CD4-positive, CD25-positive, alpha-beta regulatory T cell (primary cell): ENCODE measurements at places on chromosomes 4 and X.

GRCh38 chr4:99648321-99648720 lies 9.3 kb downstream of the C4orf54 start:
- DNase-seq = no peak

DNA sequence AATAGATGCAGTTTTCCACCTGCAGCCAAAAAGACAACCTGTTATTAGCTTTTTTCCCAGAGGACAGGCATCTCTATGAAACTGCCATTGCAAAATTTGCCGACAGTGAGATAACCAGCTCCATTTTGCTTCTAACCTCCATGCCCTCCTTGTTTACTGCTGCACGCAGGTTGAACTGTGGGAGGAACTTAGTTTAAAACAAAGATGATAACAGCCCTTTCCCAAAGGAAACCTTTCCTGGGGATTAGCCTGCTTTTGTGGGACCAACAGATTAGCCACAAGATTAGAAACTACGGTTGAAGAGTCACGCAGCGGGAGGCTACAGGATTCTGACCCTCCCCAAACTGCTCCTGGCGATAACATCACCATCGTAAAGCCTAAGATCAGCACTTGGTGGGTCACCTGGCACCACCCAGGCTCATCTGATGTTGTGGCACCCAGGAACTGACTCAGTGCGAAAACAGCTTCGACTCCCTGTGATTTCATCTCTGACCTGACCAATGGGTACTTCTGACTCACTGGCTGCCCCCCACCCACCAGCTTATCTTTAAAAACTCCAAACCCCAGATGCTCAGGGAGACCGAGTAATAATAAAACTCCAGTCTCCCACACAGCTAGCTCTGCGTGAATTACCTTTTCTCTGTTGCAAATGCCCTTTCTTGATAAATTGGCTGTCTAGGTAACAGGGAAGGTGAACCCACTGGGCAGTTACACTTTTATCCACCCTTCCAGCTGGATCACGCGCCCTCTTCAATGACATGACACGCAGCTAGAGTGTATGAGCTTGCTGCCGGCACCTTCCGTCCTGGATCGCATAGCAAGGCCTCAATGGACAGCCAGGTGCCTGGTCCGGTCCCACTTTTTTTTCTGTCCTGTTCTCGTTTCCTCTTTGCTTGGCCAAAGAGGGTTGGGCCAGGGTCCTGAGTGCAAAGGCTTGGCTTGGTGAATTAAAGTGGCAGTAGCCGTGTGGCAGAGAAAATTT lies 27.2 kb downstream of the NOP14 start:
- DNase-seq = peak; percentile 52

GRCh38 chr4:69714086-69714485 lies 46.3 kb downstream of the SULT1B1 start:
- DNase-seq = no peak

DNA sequence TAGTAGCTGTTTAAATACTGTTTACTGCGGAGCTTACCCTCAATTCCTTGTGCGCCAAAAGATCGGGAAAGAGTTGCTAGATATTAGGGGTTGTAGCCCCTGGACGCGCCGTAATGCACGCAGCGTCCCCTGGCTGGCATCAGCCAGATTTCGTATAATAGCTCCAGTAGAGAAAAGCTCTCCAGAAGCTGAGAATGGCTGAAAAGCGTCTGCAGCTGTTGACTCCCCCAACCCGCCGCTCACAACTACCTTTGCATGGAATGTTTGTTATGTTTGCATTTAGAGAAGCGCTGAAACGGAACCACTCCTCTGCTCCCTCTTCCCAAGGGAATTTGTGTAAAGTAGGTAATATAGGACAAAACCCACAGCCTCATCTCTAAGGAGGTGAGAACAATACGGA lies 3.7 kb downstream of the DOCK11 start:
- DNase-seq = no peak

DNA sequence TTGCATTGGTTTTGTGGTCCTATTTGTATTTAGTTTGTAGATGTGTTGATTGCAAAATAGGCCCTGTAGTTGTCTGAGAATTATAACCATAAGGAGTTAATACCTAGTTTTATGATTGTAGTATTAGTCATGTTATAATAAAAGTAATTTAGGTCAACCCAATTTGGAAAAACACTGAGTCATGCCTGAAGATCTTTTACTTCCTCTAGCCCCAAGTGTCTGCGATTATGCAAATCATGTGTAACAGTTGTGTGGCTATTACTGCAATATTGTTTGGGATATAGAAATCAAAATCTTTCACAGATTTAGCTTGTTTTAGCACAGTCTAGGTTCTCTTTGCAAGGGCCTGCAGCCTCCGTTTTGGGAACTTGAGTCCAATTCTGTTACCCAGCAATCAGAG lies 12.6 kb downstream of the SRD5A3 start:
- DNase-seq = no peak

- no peak for DNase-seq
Measured at GRCh38 chr4:10673817-10674369, 10.7 kb downstream of the CLNK start.

GRCh38 chrX:9569876-9570301 lies 105.0 kb downstream of the TBL1X start:
- DNase-seq = no peak

DNA sequence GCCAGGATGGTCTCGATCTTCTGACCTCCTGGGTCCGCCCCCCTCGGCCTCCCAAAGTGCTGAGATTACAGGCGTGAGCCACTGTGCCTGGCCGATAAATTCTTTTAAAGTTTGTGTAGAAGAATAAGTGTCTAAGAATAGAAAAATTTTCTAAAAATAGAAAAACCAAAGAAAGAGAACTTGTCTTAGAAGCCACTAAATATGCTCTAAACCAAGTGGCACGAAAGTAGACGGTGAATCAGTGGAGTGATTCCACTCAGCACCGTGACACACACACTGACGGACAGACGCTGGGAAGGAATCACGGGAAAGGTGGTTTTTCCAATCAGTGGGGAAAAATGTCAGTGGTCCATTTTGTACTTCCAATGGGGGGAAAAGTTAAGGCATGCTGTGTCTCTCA lies 72.7 kb upstream of the PSAPL1 start:
- no peak for DNase-seq

- no peak for DNase-seq
Measured at GRCh38 chr4:76311896-76312331, 5.4 kb downstream of the STBD1 start.

DNA sequence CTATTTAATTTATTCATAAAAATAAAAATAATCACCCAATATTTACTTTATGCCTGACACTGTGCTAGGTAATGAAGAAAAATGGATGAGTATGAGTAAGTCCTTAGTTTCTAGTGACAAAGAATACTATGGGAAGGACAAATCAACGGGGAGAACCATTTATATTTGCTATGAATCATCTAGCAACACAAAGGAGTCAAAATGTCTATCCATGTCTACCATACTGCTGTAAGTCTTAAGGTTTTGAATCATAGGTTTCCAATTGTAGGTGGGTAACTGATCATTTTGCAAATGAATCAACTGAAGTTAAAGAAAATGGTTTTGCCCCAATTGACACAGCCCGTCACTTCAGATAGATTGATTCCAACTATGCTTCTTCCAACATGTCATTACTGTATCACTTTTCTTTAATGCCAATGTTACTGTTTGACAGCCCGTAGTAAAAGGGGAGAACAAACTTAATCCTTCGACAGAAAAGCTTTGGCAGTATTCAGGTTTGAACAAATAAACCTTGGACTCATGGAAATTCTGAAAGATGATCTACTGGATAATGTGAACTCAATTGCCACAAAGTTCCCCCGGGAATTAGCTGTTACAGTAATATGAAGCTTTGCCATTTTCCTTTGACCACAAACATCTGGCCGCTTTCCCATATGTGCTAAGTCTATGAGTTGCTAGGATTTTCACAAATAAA lies 3.2 kb downstream of the TDO2 start:
- no peak for DNase-seq

- DNase-seq = no peak
Measured at GRCh38 chr4:33626221-33626620, 2618.1 kb downstream of the ARAP2 start.

DNA sequence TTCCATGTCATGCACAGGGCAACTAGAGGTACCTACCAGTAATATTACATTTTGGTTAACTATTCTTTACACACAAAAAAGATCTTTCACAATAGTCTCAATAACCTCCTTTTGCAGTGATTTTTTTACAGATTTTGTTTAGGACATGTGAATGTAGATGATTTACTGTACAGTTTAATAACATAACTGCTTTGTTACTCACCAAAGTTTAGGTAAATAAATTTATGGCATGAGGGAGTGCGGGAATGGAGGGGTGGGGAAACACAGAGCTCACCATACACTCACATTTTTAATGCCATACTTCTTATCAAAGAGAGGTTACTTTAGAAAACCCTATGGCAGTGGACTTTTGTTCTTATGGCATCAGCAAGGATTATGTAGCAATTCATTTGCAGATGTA lies 93.1 kb upstream of the TEX13A start:
- DNase-seq = no peak

GRCh38 chrX:53003111-53003510 lies 44.8 kb upstream of the FAM156A start:
- DNase-seq = no peak

DNA sequence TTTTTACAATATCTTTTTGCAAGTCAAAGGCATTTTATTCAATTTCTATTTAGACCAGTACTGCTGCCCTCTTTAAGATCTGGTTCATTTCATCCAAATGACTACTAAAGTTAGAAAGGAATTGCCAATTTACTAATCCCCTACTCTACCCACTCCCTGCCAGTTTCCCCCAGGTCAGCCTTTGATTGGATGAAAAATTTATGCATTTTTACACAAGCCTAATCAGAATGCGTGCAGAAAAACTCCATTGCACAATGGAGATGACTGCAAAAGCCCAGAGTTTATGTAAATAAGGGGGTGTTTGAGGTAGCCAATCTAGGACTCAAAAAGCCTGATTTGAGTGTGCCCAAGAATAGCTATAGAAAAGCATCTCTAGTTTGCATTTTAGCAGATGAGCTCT lies 310.6 kb downstream of the PABPC4L start:
- no peak for DNase-seq

DNA sequence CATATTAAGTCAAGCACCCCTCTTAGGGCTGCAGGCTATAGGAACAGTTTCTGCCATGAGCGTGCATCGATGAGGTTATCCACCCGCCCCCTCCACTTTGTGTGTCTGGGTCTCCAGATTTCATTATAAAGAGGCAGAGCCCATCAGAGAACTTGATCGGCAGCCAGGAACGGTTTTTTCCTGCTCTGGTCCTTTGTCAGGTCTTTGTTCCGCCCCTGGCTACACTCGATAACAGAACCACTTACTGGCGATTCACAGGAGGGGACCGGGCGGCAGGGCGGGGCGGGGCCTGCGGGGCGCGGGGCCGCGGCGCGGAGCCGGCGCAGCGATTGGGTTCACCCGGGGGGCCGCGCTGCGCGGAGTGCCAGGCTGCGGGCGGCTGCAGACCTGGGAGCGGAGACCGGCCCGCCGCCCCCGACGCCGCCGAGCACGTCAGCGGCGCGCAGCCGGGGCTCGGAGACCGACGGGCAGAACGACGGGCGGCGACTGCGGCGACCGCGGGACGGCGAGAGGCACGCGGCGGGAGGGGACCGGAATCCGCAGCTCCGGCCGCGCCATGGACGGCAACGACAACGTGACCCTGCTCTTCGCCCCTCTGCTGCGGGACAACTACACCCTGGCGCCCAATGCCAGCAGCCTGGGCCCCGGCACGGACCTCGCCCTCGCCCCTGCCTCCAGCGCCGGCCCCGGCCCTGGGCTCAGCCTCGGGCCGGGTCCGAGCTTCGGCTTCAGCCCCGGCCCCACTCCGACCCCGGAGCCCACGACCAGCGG lies at the start of gene SLC10A4:
TSS of gene SLC10A4 (plus strand) at position 338 of the 771 bp plus-strand sequence. CDS start at position 557, 219 bp downstream.
- DNase-seq = no peak

GRCh38 chr4:107270614-107271013 lies 234.5 kb upstream of the DKK2 start:
- DNase-seq = no peak

GRCh38 chrX:14776901-14777300 lies 96.0 kb downstream of the FANCB start:
- no peak for DNase-seq

DNA sequence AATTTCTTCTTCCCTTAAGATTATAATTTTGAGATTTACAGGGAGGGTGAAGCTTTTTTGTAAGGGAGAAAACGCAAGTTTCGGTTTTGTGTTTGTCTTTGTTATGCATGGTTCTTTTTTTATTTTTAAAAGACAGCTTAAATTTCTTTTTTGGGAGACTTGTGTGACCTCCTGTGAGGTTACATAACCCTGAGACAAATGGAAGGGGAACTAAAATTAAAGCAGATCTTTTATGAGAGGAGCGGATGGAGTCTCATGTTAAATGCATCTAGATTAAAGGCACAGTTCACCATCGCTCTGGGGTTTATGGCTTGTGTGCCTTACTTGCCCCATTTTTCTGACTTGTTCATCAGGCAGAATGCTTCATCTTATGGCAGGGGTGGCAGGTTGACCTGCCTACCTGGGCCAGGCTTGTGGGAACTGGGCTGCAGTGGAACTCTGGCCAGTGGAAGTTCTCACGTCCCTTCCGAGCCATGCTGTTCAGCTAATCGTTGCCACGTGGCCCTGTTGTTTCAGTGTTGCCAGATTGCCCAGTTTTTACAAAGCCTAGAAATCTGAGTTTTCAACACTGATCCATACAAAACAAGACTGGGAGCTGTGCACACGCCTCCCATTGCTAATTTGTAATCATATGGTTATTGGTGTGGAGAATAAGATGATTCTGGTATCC lies 291.8 kb downstream of the ARHGAP10 start:
- DNase-seq = no peak

DNA sequence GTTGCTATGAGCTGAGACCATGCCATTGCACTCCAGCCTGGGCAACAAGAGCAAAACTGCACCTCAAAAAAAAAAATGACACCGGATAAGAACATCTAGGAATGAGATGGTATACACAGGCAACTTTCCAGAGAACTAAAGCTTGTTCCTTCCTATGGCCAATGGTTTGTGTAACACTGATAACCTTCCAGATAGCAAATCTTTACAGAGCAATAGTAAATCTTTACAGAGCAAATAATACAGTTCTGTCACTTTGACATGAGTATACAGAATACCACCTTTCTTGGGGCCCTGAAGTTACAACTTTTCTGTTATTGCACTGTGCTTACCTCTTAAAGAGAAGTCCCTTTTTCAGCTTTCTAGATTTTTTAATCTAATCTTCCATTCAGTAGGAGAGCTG lies 91.6 kb downstream of the CD99L2 start:
- no peak for DNase-seq

DNA sequence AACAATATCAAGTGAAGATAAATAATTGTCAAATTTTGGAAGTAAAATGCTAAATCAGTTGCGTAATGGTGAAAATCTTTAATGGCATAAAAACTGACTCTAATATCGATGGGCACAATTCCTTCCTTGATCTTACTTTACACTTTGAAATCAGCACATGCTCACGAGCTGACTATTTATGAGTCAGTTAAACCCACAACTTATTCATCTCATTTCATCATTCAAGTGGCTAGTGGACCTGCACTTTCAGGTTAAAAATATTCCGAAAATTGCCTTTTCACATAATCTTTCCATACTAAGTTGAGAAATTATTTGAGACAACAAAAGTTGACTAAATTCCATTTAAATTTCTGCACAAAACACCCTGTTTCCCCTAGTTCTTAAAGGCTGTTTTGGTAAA lies 582.1 kb upstream of the TENM3 start:
- DNase-seq = no peak

GRCh38 chrX:19152762-19153161 lies 30.5 kb upstream of the ADGRG2 start:
- no peak for DNase-seq
